CD4-positive, alpha-beta T cell treated with Interleukin-15 for 4 hours (primary cell): ENCODE measurements at places on chromosomes 5 and 9.
A peak's percentile ranks its signal among the peaks of the same experiment; 100 is the strongest.

- no peak for DNase-seq
Observed at GRCh38 chr9:91127653-91128052, 234.1 kb downstream of the AUH start.

DNA sequence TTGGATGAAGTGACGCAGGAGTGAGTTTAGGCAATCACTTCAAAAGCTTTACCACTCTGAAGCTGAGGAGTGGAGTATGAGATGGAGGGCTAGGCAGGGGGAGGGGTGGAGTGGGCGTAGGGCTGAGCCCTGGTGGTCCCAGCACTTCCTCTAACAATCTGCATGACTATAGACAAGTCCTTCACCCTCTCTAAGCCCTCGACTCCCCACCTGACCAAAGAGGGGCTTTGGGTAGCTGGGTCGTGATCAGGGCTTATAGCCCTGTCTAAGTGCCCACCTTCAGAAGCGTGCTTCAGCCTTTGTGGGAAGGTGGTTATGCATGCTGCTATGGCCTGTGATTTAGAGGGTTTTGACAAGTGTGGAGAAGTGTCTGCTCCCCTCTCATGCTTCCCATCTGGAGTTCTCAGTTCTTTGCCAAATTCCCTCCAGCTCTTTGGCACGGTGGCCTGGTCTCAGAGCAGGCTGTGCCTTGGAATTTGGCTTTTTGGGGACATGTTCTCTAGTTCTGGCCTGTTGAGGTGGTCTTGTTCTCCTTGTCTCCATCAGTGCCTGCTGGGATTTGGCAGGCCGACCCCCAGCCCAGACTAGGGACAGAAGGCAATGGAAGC lies 53.0 kb downstream of the ACTBL2 start:
- DNase-seq, result no peak

DNA sequence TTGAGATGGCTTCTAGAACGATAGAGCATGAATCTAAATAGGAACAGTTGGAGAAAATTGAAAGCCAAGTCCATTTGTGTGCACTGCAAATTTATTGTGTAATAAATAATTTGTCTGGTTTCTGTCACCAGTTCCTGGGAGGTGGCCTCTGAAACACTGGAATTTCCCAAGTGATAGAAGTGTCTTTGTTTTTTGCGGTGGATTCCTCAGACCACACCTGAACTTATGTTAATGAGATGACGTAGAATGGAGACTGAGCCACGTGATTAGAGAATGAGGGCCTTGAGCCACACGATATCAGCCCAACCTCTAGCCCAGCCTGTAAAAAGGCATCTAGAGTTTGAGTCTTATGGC lies 105.1 kb downstream of the MSX2 start:
- DNase-seq, result no peak

DNA sequence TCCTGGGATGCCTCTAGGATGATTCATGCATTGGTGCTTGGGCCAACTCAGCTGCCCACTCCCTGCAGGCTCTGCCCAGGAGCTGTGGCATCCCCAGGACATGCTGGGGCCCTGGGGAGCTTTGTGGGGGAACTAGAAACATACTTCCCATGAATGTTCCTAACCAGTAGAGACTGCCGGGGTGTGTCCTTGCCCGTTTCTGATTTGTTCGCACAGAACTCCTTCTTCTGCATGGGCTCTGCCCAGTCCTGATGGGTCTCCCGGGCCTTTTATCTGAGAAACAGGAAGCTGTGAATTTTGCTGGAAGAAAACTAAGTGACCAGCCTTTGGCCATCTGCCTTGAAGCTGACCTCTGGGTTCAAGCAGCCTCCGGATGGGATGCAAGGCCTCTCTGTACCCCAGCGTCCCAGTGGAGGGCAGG lies 71.6 kb upstream of the RNU6ATAC start:
- DNase-seq, result no peak

GRCh38 chr5:142777099-142777498 lies 6.9 kb downstream of the ARHGAP26 start:
- DNase-seq, result no peak

DNA sequence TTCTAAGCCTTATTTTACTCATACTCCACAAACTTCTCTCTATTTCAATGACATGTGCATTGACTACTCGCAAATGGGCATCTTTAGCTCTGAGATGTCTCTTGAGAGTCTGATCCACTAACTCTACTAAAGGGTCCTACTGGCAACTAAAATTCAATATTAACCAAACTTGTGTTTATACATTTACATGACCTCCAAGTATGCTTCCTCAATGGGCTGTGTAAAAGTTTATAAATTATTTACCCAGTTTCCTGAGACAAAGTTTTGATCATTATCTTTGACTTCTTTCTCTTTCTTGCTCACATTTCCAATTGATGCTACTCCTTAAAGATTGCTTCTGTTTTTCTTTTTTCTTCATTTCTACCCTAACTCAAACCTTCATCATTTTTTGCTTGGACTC lies 510.1 kb upstream of the DAB2 start:
- DNase-seq, result no peak

DNA sequence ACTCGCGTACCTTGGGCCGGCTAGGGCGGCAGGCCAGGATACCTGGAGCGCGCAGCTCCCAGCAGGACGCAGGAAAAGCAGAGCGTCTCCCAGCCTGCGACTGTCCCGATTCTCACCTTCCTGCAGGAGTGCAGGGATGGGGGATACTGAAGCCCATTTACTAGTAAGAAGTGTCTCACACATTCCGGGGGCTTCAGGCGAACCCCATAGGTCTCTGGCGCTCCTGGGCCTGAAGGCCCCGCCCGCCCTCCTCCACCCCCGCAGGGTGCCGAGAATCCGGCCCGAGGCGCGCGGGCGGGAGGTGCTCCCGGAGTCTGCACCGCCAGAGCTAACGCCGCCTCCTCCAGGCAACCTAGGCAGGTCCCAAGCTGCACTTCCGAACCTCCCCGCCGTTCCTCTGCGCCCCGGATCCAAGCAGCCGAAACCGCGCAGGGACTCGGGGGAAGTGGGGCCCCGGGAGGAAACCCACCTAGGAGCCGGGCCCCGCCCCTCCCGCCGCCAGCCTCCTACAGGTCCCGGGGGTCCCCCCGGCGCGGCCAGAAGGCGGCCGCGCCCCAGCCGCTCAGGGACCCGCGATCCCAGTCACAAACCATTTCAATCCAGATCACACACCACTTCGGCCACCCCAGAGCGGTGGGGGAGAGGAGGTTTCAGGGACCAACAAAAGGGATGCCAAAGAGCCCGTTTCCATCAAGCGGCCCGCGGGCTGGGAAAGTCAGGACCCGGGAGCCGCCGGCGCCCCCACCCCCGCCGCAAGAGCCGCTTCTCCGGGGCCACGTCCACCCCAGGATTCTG lies 1.2 kb downstream of the ROR2 start:
- DNase-seq, result no peak

DNA sequence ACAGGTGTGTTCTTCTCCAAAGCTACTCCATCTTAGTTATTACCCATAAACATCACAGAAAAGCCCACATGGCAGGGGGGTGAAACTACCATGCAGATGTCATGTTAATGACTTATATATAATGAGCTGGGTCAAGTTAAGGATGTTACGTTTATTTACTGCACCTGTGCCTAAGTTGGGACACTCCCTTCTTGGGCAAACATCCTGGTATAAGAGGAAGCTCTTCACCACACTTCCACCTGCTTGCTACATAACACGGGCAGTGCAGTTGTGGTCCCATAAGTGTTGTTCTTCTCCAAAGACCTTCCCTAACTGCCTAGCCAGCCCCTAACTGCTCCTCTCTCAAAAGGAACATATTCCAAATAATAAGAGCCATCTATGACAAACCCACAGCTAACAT lies 9.3 kb upstream of the ZCCHC9 start:
- no peak for DNase-seq

DNA sequence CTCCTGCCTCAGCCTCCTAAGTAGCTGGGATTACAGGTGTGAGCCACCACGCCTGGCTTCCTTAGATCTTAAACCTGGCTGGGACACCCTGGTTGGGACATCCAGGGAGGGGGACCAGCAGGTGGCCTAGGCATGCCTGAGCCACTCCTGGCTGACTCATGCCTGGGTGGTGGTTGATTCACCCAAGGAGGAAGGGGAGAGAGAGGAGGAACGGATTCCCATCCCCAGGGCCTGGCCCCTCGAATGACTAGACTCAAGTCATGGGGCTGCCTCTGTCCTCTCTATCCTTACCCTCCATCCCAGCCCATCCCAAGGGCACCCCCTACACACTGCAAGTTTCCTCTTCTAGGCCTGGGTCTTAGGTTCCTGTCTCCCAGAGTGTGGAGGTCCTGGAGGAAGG lies 12.7 kb downstream of the EEIG1 start:
- DNase-seq, result peak; percentile 37

DNA sequence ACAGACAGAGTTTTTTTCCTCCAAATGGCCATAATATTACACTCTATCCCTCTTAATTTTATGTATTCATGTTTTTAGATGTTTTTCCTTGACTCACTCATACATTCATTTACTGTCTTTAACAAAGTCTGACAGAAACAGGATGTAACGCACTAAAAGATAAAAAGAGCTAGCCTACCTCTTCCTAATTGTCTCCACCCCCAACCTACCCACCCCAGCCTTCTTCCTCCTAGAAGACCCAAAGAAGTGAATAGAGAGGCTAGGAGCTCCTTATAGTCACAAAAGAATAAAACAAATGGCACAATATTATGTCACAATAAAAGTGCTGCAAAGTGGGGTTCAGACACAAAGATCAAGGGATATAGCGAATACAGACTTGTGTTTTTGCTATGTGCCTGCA lies 719 bp downstream of the NOL8 start:
- DNase-seq, result no peak

DNA sequence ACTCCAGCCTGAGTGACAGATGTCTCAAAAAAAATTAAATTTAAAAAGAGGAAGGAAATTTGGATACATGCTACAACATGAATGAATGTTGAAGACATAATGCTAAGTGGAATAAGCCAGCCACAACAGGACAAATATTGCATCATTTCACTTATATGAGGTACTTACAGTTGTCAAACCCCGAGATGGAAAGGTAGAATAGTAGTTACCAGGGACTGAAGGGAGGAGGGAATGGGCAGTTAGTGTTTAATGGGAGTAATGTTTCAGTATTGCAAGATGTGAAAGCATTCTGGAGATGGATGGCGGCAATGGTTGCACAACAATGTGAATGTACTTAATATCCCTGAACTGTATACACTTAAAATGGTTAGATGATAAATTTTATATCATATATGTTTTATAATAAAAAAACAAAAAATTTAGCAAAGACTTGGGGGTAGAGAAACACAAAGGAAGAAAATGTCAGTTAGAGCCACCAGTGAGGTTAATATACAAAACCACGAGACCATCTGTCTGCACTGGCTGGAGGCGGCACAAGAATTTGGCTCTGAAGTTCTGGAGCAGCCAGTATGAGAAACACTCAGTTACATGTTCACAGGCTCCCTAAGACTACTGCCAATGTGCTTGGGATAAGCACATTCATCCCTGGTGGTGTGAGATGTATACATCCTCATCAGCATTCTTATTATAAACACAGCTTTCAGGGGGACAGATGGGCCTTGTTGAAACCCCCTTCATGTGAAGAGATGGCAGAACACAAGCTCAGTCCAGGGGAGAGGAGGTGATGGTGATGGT lies 37.0 kb upstream of the RPS23 start:
- DNase-seq, result no peak

- DNase-seq, result no peak
Observed at GRCh38 chr5:126736141-126736540, 40.8 kb upstream of the LMNB1 start.

DNA sequence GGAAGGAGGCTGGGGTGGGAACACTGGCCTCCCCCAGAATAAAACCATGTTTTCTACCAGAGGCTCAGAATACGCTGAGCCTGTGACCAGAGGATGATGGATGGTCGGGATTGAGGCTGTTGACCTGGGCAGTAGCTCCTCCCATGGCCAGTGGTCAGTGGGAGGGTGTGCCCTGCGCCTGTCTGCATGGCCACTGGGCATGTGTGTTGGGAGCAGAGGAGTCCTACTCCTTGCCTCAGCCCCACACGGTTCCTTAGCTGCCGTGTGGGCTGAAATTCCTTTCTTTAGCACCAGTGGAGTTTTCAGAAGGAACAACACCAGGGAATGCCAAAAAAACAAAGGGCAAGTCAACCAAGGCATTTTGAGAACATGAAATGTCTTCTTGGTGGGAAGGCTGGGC lies 8.5 kb upstream of the RMND5B start:
- no peak for DNase-seq

DNA sequence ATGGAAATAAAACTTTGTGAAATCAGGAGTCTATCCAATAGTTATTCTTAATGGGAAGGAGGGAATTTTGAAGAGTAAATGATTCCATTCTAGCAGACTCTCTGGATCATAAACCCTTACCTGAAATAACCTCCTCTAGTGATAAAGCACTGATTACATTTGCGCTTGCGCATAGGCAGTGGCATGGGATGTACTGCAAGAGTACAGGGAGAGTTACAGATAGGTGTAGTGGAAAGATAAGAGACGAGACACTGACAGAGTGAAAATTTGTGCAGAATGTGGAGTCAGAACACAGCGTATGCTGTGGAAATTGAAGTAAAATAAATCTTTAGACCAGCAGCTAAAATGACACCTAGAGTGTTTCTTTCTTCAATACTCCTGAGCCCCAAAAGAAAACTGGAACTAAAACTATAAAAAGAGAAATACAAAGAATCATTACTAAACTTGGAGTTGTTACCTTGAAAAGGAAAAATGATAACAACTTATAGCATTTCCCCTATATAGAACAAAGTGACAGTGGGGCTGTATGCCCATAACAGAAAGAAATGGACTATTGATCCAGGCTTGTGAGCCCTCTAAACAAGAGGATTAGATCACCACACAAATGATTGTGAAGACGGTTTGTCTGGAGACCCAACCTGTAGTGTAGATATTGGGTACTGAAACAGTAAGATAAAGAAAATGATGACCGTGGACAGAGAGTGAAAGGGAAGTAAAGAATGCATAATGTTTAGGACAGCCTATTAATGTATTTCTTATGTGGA lies 1471.2 kb upstream of the NUDT12 start:
- no peak for DNase-seq

- DNase-seq, result no peak
Observed at GRCh38 chr5:154481584-154482381, 3.8 kb upstream of the HAND1 start.

GRCh38 chr5:57853929-57854697 lies 371.5 kb upstream of the ACTBL2 start:
- no peak for DNase-seq

- DNase-seq, result no peak
Observed at GRCh38 chr9:91740701-91741100, 209.3 kb downstream of the ROR2 start.

- DNase-seq, result peak; percentile 70
Observed at GRCh38 chr9:123349691-123350480, 6.1 kb upstream of the CRB2 start.

GRCh38 chr9:24144796-24145195 lies 318.8 kb upstream of the ELAVL2 start:
- DNase-seq, result no peak

DNA sequence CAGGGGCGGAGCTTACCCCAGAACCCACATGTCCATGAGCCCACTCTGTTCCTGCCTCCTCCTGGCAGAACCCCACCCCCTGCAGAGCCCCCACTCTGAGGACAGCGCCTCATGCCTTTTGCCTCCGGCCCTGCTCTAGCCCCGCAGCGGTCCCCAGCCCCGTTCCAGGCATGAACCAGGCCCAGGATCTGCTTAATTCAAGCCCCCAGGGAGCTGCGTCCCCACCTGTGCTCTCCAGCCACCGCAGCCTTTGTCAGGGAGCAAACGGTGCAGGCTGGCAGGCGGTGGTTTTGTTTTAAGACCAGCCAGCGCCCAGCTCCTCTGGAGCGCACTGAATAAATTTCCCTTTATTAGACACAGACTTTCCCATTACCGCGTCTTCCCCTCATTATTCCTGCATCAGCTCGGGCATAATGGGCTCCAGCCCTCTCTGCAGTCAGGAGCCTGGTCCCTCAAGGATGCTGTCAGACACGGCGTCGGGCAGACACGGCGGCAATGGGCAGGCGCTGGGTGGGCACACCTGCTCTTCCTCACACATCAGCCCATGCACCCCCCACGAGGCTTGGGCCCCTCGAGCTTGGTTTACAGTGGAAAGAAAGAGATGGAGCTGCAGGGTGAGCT lies 137.6 kb downstream of the OLFM1 start:
- DNase-seq, result no peak
